Activated naive CD8-positive, alpha-beta T cell treated with anti-CD3 and anti-CD28 coated beads, Interleukin-2, amount 50 U/mL, for 24 hours (primary cell): ENCODE measurements at places on chromosomes 4 and X.
A peak's percentile ranks its signal among the peaks of the same experiment; 100 is the strongest.

- no peak for DNase-seq
Measured at GRCh38 chr4:176795441-176795840, 2.7 kb upstream of the VEGFC start.

DNA sequence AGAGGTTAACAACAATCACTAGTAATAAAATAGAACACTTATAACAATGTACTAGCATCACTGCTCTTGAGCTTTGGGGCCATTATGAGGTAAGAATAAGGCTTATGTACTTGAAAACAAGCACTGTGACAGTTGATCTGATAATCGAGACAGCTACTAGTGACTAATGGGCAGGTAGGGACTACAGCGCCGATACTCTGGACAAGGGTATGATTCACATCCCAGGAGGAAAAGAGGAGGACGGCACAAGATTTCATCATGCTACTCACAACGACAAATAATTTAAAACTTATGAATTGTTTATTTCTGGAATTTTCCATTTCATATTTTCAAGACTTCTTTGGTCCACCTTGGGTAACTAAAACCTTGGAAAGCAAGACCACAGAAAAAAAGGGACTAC lies 62.3 kb downstream of the FAM184B start:
- no peak for DNase-seq

- no peak for DNase-seq
Measured at GRCh38 chrX:67558267-67558666, 14.4 kb downstream of the AR start.

GRCh38 chr4:16205298-16206164 lies 20.7 kb downstream of the TAPT1 start:
- DNase-seq, result no peak

DNA sequence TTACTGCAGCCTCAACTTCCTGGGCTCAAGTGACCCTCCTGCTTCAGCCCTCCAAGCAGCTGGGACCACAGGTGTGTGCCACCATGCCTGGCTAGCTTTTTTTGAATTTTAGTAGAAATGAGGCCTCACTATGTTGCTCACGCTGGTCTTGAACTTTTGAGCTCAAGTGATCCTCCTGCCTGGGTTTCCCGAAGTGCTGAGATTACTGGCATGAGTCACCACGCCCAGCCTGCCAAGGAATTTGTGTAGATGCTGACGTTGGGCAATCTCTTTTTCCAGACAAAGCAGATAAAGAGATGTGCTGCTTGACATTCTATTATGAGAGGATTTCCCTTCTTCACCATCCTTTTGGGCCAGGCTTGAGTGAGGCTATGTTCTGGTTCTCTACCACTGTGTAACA lies 254.5 kb upstream of the RPS6KA3 start:
- DNase-seq, result no peak

GRCh38 chr4:186931519-186931918 lies 207.9 kb upstream of the FAT1 start:
- DNase-seq, result no peak

- DNase-seq, result peak; percentile 41
Measured at GRCh38 chr4:81648576-81649275, 177.0 kb upstream of the RASGEF1B start.

- no peak for DNase-seq
Measured at GRCh38 chrX:100745806-100746537, 14.1 kb upstream of the SYTL4 start.
